Naive B cell (primary cell): ENCODE measurements at places on chromosomes 7 and 10. TPM values are rescaled to one million over a fixed set of nuclear protein-coding genes. Genes with fewer than 3 reads are reported as not detected.

Gene AKR1C1
- polyA plus RNA-seq = not detected

Gene CYP3A4
- polyA plus RNA-seq = not detected

Gene WNT8B
- polyA plus RNA-seq = not detected

Gene PRKG1
- 0.21 TPM for polyA plus RNA-seq

Gene EPHB6
- polyA plus RNA-seq = 25.1 TPM

Gene JCAD
- not detected for polyA plus RNA-seq

Gene TMED4
- 62.5 TPM for polyA plus RNA-seq

Gene TSPAN12
- polyA plus RNA-seq = not detected

Gene CD36
- 0.80 TPM for polyA plus RNA-seq

Gene OPN4
- polyA plus RNA-seq = not detected

Gene HOXA5
- not detected for polyA plus RNA-seq

Gene SRGN
- 40.7 TPM for polyA plus RNA-seq
